ENCODE measurements at places on chromosomes 7 and 10. TPM values are rescaled to one million over a fixed set of nuclear protein-coding genes. Genes with fewer than 3 reads are reported as not detected.

- H3K36me3 ChIP-seq: no peaks in the 10 kb centered on the region
- no peak overlapping the region for H3K27ac ChIP-seq
- H3K4me3 ChIP-seq: no peak overlapping the region
- peaks cover 11% of the 10 kb centered on the region for H3K4me1 ChIP-seq
Observed at GRCh38 chr7:17943006-17943405, 2.7 kb upstream of the SNX13 start.

- no peak overlapping the region for H3K27ac ChIP-seq
- peak; percentile 35 for DNase-seq
- no peaks in the 10 kb centered on the region for H3K36me3 ChIP-seq
- no peaks in the 10 kb centered on the region for H3K27me3 ChIP-seq
- H3K4me3 ChIP-seq: no peak overlapping the region
Observed at GRCh38 chr7:85471740-85472139, 284.9 kb upstream of the SEMA3D start.

DNA sequence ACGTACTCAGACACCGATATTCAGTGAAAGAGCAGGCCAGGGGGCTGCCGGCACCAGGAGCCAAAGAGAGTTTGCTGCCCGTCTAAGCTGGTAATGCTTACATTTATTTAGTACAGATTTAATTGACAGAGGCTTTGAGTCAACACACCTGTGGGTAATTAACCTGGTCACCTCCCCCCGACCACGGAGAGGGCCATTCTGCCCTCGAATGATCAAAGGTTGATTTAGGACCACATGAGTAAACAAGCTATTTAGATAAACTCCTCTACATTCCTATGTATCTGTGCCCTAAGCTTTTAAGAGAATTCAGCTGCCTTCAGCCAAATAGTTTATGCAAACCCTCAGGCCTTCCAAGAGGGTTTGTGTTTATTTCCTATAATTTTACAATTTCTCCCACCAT, 164.8 kb downstream of the IPMK start:
- H3K27me3 ChIP-seq: peaks cover 28% of the 10 kb centered on the region
- no peak overlapping the region for H3K27ac ChIP-seq
- H3K36me3 ChIP-seq: no peaks in the 10 kb centered on the region

DNA sequence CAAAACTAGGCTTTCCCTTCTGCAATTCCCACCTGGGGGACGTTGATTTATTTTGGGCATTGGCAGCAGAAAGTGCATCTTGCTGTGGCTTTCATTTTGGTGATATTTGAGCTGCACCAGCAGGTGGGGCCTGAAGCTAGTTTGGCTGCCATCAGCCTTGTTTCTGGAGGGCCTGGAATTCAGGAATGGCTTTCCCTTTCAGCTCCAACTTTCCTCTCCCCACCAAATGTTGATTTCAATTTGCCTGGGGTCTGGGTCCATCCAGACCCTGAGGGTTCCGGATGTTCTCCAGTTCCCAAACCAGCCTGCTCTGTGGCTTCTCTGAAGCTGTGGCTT, 640.4 kb downstream of the TYW1 start:
- no peaks in the 10 kb centered on the region for H3K4me1 ChIP-seq
- no peaks in the 10 kb centered on the region for H3K36me3 ChIP-seq
- no peak overlapping the region for H3K27ac ChIP-seq
- H3K4me3 ChIP-seq: no peak overlapping the region
- no peak for DNase-seq

GRCh38 chr10:92024700-92025099, 101.1 kb downstream of the BTAF1 start:
- H3K27ac ChIP-seq: no peak overlapping the region
- H3K36me3 ChIP-seq: peaks cover 69% of the 10 kb centered on the region
- DNase-seq: peak; percentile 19

- H3K36me3 ChIP-seq: no peaks in the 10 kb centered on the region
- peak overlapping the region; percentile 41 for H3K27ac ChIP-seq
- no peak overlapping the region for H3K4me3 ChIP-seq
- no peaks in the 10 kb centered on the region for H3K27me3 ChIP-seq
Observed at GRCh38 chr10:90847436-90847835, 10.4 kb downstream of the HTR7 start.

- no peaks in the 10 kb centered on the region for H3K4me1 ChIP-seq
- DNase-seq: no peak
- no peak overlapping the region for H3K27ac ChIP-seq
Observed at GRCh38 chr7:136452949-136453348, 415.5 kb upstream of the CHRM2 start.

GRCh38 chr10:25059990-25060389, 43.6 kb downstream of the THNSL1 start:
- peak overlapping the region; percentile 90 for H3K27ac ChIP-seq
- H3K4me1 ChIP-seq: peaks cover 33% of the 10 kb centered on the region
- peak; percentile 91 for DNase-seq
- H3K27me3 ChIP-seq: no peaks in the 10 kb centered on the region
- H3K4me3 ChIP-seq: no peak overlapping the region

DNA sequence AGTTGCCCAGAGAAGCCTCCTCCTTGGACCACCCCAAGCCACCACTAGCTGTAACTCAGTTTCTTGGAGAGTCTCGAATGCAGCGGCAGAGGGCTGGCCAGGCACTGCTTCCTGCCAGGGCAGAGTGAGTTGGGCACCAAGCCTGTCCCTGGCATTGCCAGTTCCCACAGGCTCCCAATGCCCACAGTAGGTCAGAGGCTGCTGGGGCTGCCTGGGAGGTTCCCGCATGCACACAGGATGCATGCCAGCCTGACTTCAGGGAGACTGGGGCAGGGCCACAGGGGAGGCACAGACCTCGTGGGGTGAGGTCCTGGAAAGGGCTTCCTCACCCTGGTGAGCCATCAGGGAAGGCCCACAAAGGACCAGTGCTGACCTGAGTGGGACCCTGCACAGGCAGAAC, 152.8 kb downstream of the ZNF248 start:
- DNase-seq: no peak
- H3K27me3 ChIP-seq: no peaks in the 10 kb centered on the region
- H3K36me3 ChIP-seq: no peaks in the 10 kb centered on the region
- H3K4me3 ChIP-seq: no peak overlapping the region
- H3K4me1 ChIP-seq: no peaks in the 10 kb centered on the region
- H3K27ac ChIP-seq: no peak overlapping the region

DNA sequence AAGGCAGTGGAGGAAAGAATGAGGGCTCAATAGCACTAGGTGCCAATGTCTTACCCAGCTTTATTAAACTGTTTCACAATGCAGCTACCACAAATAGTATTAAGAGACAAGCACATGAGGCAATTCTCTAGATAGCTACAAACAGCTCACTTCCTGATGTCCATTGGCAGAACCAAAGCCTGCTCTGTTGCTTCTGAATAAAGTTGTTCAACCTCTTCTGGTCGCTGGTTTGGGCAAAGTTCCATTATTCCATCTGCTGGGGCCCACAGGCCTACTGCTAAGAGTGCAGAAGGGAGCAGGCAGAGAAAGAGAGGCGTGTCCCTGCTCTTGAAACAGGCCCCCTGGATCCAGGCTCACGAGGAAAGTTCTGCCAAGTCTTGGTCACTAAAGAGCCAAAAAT, 173.9 kb downstream of the ZNF438 start:
- no peaks in the 10 kb centered on the region for H3K27me3 ChIP-seq
- H3K4me1 ChIP-seq: peaks cover 26% of the 10 kb centered on the region
- H3K36me3 ChIP-seq: no peaks in the 10 kb centered on the region
- H3K4me3 ChIP-seq: no peak overlapping the region
- peak; percentile 80 for DNase-seq

DNA sequence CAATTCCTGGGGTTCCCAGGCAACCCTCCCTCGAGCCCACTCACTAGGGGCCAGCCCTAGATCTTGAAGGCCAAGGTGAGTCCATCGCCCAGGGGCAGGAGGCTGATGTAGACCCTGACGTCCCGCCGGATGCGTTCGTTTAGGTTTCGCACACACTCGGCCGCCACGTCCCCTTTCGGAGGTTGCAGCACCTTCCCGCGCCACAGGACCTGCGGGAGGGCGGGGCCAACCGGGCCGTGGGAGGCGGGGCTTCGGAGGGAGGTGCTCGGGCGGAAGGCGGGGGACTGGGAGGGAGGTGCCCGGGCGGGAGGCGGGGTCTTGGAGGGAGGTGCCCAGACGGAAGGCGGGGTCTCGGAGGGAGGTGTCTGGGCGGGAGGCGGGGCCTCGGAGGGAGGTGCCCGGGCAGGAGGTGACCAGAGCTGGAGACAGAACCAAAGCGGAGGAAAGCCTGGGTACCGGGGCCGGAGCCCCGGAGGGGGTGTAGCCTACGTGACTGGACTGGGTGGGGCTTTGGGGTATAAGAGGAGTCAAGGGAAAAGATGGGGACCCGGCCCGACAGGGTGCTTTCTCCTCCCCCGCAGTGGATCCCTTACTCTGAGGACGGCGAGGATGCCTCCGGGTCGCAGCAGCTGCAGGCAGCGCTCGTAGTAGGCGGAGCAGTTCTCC, 1.6 kb downstream of the COMTD1 start:
- peak overlapping the region; percentile 71 for H3K4me3 ChIP-seq
- no peaks in the 10 kb centered on the region for H3K27me3 ChIP-seq
- peak overlapping the region; percentile 19 for H3K27ac ChIP-seq

GRCh38 chr7:55946545-55946944, 5.1 kb upstream of the MRPS17 start:
- H3K36me3 ChIP-seq: no peaks in the 10 kb centered on the region
- H3K27ac ChIP-seq: no peak overlapping the region
- DNase-seq: no peak
- H3K4me1 ChIP-seq: no peaks in the 10 kb centered on the region
- no peak overlapping the region for H3K4me3 ChIP-seq

DNA sequence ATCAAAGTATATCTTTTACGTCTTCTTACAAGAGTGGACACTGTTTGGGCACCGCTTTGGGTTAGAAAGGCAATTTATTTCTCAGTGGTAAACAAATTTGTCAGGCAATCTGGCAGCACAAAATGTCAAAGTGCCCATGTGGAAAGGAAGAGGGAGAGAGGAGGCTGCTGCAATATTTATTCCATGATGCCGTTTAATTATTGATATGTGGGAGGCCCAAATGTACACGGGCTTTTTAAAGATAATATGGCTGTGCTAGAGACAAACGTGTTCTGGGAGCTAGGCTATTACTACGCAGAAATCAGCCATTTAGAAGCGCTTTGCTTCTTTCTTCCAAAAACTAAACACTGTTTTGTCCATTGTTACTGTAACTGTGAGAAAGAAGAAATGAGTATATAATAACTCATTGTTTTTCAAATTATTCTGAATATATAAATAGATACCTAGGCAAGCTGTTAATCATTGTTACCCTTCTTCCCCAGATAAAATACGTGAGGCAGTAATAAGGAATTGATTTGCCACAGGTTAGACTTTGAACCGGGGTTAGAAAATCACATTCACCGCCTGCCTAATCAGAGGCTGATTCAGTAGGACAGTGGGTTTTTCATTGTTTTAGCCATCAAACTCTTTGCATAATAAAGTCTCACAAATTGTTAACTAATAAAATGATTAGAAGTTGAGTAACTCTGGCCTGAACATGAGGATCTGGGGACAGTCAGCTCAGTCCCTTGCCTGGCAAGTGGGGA, 116.5 kb upstream of the FRMD4A start:
- DNase-seq: no peak
- no peak overlapping the region for H3K4me3 ChIP-seq
- H3K4me1 ChIP-seq: no peaks in the 10 kb centered on the region
- no peak overlapping the region for H3K27ac ChIP-seq
- no peaks in the 10 kb centered on the region for H3K36me3 ChIP-seq

DNA sequence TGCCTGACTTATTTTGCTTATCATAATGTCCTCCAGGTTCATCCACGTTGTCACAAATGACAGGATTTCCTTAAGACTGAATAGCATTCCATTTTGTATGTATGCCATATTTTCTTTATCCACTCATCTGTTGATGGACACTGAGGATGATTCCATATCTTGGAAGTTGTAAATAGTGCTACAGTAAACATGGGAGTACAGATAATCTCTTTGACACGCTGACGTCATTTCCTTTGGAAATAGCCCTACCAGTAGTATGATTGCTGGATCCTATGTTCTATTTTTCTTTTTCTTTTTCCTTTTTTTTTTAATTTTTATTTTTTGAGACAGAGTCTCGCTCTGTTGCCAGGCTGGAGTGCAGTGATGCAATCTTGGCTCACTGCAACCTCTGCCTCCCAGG, 167.6 kb downstream of the CTTNBP2 start:
- H3K4me1 ChIP-seq: no peaks in the 10 kb centered on the region
- DNase-seq: no peak
- no peaks in the 10 kb centered on the region for H3K27me3 ChIP-seq
- H3K27ac ChIP-seq: no peak overlapping the region
- H3K4me3 ChIP-seq: no peak overlapping the region

VPS37D gene
- 3.5 TPM for total RNA-seq

KIF11 gene
- total RNA-seq: 16.2 TPM

CDC14C gene
- total RNA-seq: 0.11 TPM

VSTM2A gene
- not detected for total RNA-seq

ELMO1 gene
- not detected for total RNA-seq

GRM3 gene
- total RNA-seq: not detected

NEBL gene
- total RNA-seq: not detected
